Stimulated activated CD4-positive, alpha-beta T cell treated with anti-CD3 and anti-CD28 coated beads, Interleukin-1b, Interleukin-23, amount 100 ng/mL, for 4 hours (primary cell): ENCODE measurements at places on chromosomes 13 and 19.

DNA sequence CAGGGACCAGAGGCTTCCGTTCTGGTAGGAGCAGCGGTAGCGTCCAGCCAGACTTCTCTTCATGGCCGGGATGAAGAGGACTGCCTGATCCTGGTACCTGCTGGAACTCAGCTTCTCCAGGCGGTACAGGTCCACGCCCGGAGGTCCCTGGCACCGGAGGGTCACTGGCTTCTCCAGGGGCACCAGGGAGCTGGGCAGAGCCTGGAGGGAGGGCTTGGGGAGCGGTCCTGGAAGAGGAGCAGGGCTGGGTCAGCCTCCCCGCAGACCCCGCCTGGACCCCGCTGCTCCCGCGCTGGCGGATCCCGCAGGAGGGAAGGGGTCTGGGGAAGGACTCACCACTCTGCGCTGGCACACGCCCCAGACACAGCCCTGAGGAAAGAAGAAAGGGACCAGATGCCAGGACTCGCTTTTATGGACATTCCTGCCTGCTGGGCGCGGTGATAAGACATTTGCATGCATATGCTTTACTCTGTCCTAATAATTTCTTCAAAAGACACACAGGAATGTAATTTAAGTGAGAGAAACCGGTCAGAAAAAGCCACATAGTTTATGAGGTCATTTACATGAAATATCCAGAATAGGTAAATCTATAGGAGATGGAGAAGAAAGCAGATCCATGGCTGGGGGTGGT lies 5.8 kb downstream of the GP6 start:
- no peak for DNase-seq

GRCh38 chr19:6250024-6250615 lies 29.7 kb downstream of the MLLT1 start:
- no peak for DNase-seq

GRCh38 chr19:10407096-10407495 lies 3.8 kb upstream of the CDC37 start:
- DNase-seq = no peak

DNA sequence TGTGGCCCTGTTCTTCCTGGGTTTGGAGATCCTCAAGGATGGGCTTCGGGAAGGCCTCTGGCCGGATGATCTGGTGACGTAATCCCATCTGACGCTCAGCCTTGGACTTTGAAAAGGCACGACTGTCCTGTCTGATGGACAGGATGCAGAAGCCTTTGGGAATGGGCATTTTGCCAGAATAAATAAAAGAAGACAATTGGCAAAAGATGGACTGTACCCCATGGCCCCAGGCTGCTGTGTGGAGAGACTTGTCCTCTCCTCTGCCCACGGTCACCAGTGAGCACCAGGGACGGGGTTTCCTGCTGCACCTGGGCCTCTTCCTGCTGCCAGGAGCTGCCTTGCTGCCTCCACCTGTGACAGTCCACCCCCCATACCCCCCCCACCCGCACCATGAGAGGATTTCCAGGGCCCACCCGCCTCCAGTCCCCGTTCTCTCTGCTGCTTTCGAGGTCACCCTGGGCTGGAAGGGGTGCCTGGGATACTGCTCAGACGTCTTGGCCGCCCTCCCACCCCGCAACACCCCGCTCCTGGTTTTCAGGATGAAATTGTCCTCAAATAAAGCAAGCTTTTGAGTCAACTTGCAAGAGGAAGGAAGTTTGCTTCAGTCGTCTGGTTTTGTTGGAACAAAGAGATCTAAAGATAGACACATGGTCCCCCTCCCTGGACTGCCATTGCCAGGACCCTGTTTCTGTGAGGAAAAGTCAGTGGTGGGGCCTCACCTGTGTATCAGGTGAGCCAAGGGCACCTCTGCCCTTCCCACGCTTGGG lies 40.9 kb downstream of the MCF2L start:
- DNase-seq = no peak

- no peak for DNase-seq
These were observed 15.9 kb upstream of the ATF5 start for GRCh38 chr19:49912965-49913685.

DNA sequence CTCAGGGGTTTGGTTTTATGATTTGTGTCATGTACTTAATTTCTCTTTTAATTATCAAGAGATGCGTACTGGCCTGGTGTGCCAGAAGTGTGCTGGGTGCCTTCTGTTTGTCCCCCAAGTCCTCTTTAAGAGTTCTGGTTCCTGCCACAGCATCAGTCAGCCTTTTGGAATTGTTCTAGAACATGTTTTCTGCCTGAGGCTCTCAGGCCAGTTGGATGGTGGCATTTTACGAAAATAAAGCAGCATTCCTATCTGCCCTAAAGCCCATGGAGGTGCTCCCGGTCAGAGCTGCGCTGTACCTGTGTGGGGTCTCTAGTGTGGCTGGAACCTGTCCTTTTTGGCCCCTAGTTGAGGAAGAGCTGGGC lies 54.1 kb downstream of the TSSK6 start:
- no peak for DNase-seq

- no peak for DNase-seq
These were observed 213.5 kb upstream of the IRS2 start for GRCh38 chr13:109999659-110000533.

DNA sequence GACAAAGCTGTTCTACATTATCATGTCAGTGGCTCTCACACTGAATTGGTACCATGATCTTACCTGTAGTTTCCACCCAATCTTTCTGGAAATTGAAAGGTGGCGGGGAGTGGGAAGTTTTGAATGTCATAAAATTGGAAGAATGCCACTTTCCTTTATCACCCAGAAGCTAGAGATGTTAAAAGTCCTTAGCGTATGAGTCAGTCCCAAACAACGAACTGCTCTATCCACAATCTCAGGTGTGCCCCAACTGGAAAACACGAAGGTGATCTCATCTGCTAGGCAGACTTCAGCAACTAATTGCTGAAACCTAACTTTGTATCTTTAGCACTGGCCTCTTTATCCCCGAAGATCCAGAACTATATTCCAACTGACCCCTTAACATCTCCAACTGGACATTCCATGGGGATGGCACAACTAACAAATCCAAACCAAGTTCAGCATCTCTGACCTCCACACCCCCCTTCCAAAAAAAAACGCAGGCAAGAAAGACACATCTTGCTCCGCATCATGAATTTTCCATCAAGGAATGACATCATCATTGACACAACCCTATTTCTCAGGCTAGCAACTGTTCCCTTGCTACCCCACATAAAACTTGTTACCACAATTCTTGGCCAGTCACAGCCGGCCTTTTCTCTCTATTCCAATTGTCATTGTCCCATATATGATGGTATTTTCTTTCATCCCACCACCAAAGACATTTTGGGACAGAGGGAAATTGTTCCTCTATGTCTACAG lies 175.4 kb downstream of the KLF12 start:
- DNase-seq = no peak

DNA sequence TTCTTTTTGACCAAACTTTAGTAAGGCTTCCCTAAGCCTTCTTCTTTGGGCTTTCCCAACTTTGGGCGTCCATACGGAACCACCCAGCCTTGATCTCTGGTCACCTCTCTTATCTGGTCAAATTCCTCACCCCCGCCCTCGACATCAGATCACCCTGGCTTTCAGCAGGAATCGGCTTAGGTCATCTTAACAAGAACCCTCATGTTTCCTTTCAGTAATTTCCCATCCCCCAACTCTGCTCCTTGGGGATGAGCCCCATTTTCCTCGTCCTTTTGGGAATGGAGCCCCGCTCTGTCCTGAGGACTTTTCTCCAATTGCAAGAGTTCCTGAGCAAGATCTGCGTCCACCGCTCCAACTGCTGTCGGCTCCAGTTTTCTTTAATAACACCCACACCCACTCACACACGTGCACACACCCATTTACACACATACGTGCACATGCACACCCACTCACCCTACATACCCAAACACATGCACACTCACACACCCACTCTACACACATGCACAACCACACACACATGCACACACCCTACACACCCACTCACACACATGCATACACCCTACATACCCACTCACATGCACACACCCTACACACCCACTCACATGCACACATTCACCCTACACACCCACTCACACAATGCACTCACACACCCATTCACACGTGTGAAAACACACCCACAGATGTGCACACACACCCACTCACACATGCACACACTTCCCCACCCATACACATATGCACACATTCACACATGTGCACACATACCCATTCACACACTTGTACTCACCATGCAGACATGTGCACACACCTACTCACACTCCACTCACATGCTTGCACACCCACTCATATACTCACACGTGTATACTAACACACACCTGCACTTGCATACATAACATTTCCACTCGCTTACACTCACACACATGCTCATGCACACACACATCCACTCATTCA lies 87.0 kb upstream of the TM9SF2 start:
- no peak for DNase-seq

DNA sequence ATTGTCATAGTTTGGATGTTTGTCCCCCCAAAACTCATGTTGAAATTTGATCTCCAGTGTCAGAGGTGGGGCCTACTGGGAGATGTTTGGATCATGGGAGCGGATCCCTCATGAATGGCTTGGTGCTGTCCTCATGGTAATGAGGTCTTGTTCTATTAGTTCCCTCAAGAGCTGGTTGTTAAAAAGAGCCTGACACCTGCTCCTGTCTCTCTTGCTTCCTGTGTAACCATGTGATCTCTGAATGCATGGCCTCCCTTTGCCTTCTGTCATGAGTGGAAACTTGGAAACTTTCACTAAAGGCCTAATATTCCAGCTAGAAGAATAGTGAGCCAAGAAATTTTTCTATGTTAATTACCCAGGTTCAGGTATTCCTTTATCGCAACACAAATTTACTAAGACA lies 311.4 kb upstream of the ATXN8OS start:
- DNase-seq = no peak

GRCh38 chr19:14277608-14278007 lies 71.6 kb upstream of the ADGRL1 start:
- DNase-seq = no peak
